Uterus (tissue), 4 donors: ENCODE measurements at places on chromosomes 12 and 14.
A peak's percentile ranks its signal among the peaks of the same experiment; 100 is the strongest.

DNA sequence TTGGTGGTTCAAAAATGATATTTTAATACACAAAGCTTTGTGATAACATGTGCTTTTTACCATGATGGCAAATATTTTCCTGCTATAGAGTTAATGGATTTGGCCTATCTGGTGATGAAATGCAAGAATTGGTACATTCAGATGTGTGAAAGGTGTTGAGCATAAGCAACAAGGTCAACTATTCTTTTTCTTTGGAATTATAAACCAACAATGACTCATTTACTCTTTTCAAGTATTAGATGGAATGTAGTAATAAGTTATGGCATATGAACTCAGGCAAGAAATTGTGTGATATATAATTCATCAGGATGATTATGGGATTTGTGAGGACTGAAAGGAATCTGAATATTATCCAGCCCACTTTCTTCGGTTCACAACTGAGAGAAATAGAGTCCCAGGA is 471.4 kb downstream of the ETNK1 start:
- no peak for DNase-seq

DNA sequence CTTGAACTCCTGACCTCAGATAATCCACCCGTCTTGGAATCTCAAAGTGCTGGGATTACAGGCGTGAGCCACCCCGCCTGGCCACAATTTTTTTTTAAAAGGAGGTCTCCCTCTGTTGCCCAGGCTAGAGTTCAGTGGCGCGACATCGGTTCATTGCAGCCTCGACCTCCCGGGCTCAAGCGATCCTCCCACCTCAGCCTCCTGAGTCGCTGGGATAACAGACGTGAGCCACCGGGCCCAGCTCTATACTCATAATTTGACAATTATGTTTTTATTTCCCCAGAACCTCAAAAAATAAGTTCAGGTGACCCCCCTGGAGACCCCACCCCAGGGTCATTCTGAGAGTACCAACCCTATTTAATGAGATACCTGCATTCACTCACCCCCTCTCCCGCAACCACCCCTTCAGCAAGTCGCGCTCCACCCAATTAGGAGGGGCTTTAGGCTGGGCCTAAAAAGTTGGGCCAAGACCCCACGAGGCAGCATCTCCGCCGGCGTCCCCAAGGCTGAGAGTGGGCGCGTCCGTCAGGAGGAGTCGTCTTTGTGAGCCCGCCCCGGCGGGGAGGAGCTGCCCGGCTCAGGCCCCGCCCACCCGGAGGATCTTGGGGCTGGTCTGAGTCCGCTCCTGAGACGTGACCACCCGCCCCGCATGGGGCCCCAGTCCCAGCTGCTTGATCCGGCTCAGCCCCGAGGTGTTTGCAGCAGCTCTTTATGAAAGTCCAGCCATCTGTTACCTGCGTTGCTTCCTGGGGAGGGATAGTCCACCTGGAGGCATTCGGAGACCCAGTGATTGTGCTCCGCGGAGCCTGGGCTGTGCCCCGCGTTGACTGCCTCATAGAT is at the start of gene ANKRD33:
Gene ANKRD33 (plus strand): TSS at position 628 of the 840 bp plus-strand sequence. CDS start 84 bp downstream, at position 712.
- no peak for DNase-seq

DNA sequence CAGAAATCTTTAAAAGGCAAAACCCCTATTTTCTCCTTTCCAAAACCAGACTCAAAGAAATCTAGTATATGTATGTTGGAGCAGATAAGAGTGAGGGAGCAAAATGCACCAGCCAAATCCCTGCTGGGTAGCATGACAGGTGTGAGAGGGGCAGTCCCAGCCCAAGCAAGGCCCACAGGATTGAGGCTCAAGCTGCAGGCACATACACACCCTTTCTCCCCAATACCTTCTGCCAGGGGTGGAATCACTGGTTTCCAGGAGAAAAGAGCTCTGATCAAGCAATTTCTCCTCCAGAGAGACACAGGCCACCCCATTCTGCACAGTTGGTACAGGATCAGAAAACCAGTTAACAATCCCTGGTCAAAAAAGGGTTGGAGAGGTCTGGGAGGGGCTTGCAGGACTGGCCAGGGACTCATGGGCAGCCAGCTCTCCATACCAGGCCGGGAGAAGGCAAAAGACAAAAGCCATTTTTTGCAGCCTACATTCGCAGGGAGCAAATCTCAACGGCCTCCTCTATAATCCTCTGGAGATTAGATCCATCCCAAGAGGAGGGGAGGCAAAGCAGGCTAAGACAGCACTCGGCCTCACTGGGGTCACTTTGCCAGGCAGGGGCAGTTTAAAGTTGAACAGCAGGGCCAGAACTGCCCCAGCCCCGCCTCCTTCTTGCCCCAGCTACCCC is 2.1 kb downstream of the KMT2D start:
- DNase-seq: no peak

GRCh38 chr14:103382376-103382775 is 2.8 kb upstream of the MARK3 start:
- DNase-seq: no peak

GRCh38 chr12:112112409-112113133 is 4.0 kb upstream of the NAA25 start:
- DNase-seq: no peak

DNA sequence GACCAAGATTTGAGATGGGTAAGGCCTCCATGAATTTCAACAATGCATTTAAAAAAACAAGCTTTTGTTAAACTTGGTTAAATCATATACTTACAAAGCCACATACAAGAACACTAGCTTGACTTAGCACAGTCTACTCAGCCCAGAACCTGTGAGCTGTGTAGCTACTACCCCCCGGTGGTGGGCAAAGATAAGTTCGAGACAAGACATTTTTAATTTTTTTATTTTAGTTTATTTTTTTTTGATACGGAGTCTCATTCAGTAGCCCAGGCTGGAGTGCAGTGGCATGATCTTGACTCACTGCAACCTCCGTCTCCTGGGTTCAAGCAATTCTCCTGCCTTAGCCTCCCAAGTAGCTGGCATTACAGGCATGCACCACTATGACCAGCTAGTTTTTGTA is 3.7 kb upstream of the NECAP1 start:
- DNase-seq: no peak

- DNase-seq: no peak
These were observed 373.5 kb downstream of the PAWR start for GRCh38 chr12:79317179-79317847.

GRCh38 chr12:55788546-55788945 is 29.0 kb downstream of the SARNP start:
- no peak for DNase-seq

DNA sequence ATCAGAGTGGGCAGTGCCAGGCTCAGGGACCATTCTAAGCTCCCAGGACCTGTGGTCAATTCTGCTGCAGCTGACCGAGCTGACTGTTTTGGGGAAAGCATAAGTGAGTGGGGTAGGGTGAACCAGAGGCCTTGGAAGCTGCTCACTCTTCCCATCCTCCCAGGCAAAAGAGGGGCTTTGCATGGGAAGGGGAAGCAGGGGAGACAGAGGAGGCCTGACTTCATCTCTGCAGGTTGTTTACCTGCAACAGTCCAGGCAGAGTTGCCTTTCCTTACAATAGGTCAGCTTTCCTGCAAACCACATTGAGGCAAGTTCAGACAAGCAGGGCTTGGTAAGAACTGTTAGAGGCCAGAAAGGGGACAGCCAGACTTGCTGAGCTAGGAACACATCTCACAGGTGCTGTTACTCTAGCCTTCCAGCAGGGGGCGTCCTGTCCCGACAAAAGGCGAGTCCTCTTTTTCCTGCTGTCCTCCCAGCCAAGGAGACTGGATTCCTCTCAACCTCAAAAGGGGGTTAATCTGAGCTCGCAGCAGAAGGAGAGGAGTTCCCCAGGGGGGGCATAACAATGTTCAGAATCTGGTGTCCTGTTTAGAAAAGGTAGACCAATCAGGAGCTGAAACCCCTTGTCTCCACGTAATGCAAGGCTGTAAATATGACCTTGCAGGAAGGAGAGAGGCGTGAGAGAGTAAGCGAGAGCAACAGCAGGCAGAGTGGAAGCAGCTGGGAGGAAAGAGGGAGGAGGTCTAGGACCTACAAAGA is 4.3 kb upstream of the DHRS2 start:
- peak; percentile 79 for DNase-seq

DNA sequence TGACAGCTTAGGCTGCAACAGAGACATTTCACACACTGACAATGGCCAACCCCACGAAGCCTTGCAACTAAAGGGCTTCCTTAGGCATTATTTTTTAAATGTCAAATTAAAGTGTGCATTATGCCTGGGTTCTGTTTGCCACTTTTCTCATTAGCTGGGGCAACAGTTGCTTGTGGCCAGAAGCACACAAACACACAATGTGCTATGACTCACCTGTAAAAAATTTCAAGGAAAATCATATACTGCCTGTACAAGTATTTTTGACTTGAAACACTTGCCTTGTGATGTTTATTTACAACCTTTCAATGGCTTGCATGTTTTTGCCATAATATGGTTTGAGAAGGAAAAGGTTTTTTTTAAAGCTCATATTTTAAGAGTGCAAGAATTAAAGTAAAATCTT is 1.9 kb downstream of the NTN4 start:
- DNase-seq: no peak

- DNase-seq: no peak
These were observed 36.6 kb downstream of the GPR135 start for GRCh38 chr14:59428581-59429012.
